Renal cortex interstitium (tissue), 15 donors: ENCODE measurements at places on chromosomes 1 and 21.

- no peak for DNase-seq
These were observed 66.6 kb upstream of the EFHD2 start for GRCh38 chr1:15343099-15343498.

DNA sequence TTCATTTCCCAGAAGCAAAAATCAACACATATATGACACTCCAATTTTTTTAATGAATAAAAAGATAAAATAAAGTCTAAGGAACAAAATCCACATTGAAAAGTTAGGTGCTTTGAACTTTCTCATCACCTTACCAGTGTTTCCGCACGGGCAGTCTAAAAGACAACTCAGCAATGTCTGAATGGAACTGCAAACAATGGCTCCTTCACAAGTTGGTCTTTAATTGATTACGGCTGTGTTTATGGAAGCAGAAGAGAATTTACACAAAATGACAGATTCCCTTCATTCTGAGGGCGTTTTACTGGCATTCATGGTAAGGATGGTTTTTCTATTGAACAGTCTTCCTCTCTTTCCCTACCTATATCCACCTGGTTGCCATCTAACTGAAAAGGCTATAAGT lies 65.0 kb upstream of the RNPC3 start:
- DNase-seq, result no peak

DNA sequence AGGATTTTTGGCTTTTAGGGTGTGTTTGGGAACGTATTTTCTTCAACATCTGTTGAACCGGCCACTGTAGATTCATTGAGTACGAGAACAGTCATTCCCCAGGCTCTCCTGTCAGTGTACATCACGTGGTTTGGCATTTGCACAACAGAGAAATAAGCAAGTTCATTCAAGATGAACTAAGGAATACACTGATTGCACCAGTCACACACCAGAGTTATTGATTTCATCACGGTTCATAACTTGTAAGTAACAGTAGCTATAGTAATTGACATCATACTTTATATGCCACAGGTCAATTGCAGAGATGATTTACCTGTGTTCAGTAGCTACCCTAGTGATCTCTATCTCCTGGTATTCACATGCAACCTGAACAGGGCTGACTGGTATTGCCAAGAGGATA lies 90.7 kb upstream of the ETS2 start:
- no peak for DNase-seq

DNA sequence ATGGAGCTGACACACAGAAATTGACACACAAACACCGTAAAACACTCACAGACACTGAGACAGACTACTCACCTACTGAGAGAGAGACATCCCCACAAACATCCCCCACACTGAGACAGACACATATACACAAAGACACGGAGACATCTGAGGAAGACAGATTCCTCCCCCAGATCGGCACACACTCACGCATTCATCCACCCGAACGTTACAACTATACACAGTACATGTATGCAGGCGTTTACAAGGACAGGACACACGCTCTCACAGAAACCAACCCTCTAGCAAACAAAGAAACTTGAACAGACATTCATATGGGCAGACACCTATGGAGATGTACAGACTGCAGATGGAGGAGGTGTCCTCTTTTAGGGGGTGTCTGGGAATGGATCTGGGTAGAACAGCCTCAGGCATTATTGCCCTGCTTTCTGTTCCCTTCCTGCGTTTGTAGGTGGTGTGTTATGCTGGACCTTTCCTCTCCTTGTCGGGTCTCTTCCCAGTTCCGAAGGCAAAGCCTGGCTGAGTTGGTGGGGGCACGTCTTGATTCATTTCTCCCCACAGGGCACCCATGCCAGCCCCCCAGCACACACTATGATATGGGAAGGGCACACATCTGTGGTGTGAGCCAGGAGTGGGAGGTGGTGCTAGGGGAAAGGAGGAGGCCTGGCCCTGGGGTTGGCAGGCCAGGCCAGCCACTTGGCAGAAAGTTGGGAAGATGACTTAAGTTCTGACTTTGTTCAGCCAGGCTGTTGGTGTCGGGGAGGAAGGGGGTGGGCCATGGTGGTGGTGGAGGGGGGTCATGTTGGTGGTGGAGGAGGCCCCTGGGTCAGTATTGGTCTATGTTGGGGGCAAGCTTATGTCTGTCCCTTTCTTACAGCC lies 1.5 kb downstream of the KIRREL1 start:
- no peak for DNase-seq

- DNase-seq, result no peak
These were observed 9.9 kb upstream of the PROX1 start for GRCh38 chr1:213977909-213978308.

DNA sequence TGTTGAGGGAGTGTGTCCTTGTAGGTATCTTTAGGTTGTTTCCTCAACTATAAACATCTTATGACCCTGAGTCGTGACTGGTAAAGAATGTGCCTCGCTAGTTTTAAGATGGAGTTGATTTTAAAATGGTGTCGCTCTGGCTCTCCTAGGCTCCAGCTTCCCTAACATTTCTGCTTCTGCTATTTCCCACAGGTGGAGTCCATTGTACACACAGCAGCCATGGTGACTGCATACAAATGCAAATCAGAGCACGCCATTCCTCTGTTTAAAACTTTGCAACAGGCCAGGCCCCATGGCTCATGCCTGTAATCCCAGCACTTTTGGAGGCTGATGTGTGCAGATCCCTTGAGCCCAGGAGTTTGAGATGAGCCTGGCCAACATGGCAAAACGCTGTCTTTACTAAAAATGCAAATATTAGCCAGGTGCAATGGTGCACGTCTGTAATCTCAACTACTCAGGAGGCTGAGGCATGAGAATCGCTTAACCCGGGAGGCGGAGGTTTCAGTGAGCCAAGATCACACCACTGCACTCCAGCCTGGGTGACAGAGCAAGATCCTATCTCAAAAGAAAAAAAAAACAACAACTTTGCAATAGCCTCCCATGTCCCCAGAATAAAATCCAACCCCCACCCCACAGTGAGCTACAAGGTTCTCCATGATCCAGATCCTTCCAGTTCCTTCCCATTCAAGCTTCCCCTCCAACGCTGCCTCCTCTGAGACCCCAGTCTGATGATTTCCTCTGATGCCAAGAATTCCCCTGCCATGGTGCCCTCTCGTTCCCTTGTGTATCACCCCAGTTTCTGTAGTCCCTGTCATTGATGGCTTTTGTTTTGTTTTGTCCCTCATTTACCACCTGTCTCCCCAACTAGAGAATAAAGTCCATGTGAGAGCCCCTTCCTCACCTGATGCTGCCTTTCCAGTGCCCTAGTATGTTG lies 36.9 kb upstream of the KLHDC7A start:
- DNase-seq, result no peak

- DNase-seq, result no peak
These were observed 1.4 kb upstream of the RGS2 start for GRCh38 chr1:192807211-192808162.

DNA sequence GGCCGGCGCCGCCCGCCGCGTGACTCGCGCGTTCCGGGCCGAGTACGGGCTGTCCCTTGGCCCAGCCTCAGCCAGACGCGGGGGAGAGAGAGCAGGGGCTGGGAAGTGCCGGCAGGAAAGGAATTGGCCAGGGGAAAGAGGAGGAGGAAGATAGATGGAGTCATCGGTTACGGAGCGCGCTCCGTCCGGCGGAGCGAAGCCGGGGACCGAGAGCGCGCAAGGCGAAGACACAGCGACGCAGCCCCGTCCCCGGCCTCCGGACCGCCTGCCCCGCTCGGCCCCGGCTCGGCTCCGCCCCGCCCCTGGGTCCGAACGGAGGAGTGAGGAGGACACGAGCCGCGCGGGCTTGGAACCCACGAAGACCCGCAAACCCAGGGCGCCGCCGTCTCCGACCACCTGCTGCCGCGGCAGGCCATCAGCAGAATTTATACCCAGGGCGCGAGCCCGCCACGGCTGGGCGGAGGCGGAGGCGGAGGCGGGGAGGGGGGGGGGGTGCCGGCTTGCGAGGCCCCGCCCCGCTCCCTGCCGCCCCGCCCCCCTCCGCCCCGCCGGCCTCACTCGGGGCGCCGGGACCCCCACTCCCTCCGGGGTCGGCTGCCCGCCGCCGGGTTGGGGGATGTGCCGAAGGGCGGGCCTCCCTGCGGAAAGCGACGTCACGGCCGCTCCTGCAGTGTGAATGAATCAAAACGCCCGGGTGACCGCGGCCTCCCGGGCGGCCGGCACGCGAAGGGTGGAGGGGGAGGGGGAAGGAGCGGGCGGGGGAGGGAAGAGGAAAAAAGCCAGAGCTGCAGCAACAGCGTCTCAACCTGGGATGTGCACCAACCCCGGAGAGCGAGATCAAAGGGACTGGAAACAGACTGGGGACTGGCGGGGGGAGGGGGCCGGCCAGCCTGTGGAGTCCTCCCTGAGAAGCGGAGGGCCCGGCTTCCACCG lies at the start of gene LHX4:
TSS of gene LHX4 (plus strand) at position 782 of the 933 bp plus-strand sequence. CDS start 266 bp downstream, outside the sequence.
- DNase-seq, result no peak

- no peak for DNase-seq
These were observed 5.3 kb downstream of the TNFRSF14 start for GRCh38 chr1:2561446-2561845.

DNA sequence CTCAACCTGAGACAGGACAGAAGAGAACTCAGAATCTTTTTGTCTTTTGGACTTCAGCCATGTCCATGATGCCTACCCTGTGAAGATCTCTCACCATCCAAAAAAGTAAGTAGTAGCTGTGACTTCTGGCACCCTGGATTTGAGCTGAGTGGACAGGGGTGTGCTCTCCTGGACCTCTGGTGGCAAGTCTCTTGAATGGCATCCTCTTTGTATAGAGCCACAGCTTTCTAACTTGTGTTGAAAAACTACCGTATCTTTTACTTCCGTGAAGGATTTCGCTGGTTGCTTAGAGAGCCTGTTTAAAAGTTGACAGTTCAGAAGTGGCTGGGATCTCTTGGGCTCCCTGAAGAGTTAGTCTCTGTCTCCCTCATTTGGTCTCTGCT lies 1.8 kb downstream of the MFN2 start:
- DNase-seq, result no peak

- no peak for DNase-seq
These were observed 53.2 kb downstream of the RIPK4 start for GRCh38 chr21:41713495-41714281.

DNA sequence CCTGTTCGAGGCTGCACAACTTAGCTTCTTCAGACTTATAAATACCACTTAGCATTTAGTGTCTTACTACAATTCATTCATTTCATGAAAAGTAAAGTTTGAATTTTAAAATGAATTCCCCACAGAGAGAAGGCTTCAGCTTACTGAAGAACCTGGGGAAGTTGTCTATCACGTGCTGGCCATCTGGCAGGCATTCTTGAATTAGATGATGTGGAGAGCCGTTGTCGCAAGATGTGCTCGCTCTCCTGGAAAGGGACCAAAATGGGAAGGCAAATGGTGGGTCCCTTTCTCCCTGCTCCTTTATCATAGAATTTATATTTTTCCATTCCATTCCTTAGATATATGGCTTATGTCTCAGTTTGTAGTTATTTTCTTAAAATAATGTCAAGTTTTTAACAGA lies 90.5 kb downstream of the CD247 start:
- no peak for DNase-seq

DNA sequence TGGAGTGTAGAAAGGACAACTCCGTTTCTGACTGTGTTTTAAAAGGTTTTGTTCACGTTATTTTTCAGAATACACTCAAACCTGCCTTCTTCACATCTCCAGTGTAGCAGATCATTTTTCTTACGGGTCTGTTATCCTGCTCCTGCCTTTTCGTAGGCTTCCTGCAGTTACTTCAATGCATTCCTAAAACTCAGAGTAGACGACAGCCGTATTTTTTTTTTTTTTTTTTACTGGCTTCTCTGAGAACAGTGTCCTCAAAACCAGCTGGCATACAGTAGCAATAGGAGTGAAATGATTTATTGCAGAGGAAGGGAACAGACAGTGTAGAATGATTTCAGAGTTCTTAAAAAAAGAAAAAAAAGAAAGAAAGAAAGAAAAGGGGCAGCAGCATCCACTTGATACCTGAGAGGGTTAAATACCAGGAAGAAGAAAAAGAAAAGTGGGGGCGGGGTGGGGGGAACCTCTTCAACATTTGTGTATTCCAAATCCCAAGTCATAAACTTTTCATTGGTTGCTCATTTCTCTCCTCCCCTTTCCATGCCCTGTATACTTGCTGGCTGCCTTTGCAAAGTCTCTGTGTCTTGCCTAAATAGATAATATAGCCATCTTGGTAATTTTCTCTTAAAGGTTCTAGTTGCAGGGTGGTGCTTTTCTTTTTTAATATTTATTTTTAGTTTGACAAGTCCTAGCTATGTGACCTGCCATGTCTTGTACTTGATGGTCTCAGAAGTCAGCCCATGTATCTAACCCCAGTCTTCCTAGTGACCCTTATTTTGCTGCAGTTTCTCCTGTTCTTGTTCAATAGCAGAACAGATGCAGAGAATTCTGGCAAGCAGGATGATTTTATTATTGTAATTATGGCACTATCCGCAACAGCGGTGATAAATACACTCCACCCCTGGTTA lies 2.8 kb downstream of the TGFB2 start:
- DNase-seq, result no peak

- DNase-seq, result peak; percentile 94
These were observed at the start of gene TTF2 for GRCh38 chr1:117059678-117060440. Gene TTF2, plus strand, starts transcription at chr1:117060326. Its CDS starts 21 bp downstream, at chr1:117060347.

- no peak for DNase-seq
These were observed 11.2 kb downstream of the IFT25 start for GRCh38 chr1:53934170-53934765.

GRCh38 chr21:43274946-43275310 lies 106.1 kb downstream of the CRYAA start:
- no peak for DNase-seq
